AG08396 (cell line): ENCODE measurements at places on chromosomes 1 and 21.

DNA sequence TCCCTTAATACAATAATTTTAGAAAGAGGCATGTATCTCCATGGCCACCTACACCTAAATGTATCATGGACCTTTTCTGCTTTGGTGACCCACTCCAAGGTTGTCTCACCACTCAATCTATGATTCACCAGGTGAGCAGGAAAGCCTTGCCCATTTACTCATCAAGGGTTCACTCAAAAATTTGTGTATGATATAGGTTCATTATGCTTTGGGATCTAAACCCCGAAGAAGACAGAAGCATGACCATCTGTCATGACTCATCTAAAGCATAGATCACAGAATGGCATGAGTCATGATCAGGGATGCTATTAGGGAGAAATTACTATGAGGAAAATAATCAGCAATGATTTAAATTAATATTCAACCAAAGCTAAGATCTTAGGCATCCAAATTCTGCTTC, 38.5 kb downstream of the PYHIN1 start:
- DNase-seq = no peak

DNA sequence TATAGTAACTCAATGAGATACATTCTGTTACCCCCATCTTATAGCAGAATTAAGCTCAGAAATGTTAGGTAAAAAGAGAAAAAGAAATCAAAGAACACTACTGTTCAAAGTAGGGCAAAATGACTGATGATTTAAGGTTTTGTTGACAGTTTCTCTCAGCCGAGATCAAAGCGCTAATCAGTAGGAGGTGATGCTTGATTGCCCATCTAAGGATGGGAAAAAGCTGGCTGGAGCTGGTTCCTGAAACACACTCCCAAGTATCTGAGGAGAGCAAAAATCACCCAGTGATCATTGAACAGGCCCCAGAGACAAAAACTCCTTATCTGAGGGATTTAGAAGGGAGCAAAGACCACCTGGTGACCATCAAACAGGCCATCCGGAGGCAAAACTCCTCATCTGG, 64.5 kb upstream of the CSF1 start:
- DNase-seq = no peak

GRCh38 chr1:63622849-63623566, 29.8 kb downstream of the PGM1 start:
- DNase-seq = no peak

DNA sequence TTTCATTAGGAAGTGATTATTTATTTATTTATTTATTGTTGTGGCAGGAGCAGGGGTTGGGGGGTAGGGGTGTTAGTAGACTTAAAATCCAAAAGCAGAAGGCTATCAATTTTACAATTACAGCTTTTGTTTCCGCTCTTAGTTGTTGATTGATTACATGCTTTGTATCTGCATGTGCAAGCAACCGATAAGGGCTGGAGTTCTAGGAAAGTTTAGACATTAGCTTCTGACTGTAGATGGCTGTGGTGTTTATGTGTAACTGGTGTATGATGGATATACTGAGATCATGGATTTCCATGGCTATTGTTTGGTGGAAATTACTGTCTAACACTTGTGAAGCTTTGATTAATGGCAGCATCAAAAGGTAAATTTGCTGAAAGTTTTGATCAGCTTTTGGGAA, 2.8 kb downstream of the ST6GALNAC5 start:
- DNase-seq = no peak

- no peak for DNase-seq
These were observed 63.0 kb downstream of the DPT start for GRCh38 chr1:168665975-168666374.

- no peak for DNase-seq
These were observed 188.2 kb downstream of the ZBTB18 start for GRCh38 chr1:244239261-244239770.

GRCh38 chr1:183215076-183215720, 29.1 kb downstream of the LAMC2 start:
- no peak for DNase-seq

GRCh38 chr1:13764588-13765332, 64.8 kb downstream of the PRDM2 start:
- no peak for DNase-seq

DNA sequence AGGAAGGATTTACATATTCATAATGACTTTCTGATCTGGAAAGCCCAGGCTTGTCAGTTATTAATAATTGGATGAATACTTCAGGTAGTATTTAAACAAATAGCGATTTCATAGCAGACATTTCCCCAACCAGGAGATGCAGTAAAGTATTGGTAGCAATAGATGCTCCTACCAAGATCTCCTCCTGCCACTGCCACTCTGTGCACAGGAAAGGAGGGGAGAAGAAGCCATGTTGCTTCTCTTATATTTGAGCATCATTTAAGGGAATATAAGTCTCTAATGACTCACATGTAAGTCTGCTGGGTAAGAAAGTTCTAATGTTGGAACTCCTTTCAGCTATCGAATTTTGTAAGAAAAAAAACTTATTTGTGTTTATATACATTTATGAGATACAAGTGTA, 420 bp upstream of the IFI16 start:
- no peak for DNase-seq

DNA sequence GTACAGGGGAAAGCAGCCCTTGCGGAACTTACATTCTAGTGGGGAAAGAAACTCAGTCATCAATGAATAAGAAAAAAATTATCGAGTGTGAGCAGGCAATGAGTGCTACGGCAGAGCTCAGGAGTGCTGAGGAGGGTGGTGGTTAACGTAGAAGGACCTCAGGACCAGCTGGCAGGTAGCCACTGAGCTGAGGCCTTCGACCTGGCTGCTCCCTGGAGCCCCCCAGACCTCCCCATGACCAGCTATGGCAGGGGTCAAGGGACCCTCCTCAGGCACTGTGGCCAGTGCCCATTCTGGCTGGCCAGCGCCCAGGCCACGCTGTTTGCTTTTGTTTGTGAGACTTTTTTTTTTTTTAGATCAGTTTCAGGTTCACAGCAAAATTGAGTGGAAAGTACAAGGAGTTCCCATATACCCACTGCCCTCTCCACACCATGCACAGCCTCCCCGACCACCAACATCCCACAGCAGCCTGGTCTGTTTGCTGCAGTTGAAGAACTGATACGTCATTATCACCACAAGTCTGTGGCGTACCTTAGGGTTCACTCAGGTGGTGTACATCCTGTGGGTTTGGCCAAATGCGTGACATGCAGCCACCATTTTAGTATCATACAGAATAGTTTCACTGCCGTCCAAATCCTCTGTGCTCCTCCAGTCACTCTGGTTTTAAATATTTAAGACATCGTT, 11.8 kb upstream of the TTC22 start:
- DNase-seq = no peak

GRCh38 chr1:233759665-233760064, 144.8 kb upstream of the SLC35F3 start:
- DNase-seq = no peak

- no peak for DNase-seq
These were observed 84.3 kb downstream of the PTPN14 start for GRCh38 chr1:214467078-214467585.

DNA sequence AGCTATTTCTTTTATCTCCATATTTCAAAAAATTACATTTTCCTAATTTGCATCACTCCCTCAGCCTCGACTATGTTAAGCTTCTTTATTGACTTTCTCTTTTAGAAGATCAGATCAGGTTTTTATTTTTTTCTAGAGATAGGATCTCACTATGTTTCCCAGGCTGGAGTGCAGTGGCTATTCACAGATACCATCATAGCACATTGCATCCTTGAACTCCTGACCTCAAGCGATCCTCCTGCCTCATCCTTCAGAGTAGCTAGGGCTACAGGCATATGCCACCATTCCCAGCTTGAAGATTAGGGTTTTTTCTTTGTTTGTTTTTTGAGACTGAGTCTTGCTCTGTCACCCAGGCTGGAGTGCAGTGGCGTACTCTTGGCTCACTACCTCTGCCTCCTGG, 20.1 kb downstream of the UCK2 start:
- no peak for DNase-seq

GRCh38 chr1:226862890-226863289, 7.5 kb upstream of the PSEN2 start:
- no peak for DNase-seq

GRCh38 chr1:37663426-37664000, 28.8 kb upstream of the CDCA8 start:
- no peak for DNase-seq

GRCh38 chr1:5490635-5491034, 501.6 kb downstream of the NPHP4 start:
- no peak for DNase-seq

DNA sequence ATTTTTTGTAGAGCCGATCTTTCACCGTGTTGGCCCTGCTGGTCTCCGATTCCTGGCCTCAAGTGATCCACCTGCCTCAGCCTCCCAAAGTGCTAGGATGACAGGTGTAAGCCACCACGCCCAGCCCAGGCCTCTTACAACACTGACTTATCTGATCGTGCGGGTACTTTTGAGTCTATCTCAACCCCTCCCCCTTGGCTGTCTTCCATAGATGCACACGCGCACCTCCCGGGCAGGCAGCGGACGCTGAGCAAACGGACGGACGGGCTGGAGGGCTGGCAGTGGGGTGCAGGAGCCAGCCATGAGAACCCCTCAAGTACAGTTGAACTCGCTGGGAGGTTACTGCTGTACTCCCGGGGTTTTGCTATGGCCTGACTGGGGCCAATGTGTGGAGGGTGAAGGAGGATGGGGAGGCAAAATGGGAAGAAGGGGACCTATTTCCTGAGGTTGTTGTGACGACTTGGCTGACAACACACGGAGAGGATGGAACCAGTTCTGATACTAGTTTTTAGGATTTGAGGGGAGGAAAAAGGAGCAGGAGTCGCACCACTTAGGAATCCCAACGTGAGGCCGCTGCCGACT, 959 bp downstream of the CD58 start:
- DNase-seq = no peak

DNA sequence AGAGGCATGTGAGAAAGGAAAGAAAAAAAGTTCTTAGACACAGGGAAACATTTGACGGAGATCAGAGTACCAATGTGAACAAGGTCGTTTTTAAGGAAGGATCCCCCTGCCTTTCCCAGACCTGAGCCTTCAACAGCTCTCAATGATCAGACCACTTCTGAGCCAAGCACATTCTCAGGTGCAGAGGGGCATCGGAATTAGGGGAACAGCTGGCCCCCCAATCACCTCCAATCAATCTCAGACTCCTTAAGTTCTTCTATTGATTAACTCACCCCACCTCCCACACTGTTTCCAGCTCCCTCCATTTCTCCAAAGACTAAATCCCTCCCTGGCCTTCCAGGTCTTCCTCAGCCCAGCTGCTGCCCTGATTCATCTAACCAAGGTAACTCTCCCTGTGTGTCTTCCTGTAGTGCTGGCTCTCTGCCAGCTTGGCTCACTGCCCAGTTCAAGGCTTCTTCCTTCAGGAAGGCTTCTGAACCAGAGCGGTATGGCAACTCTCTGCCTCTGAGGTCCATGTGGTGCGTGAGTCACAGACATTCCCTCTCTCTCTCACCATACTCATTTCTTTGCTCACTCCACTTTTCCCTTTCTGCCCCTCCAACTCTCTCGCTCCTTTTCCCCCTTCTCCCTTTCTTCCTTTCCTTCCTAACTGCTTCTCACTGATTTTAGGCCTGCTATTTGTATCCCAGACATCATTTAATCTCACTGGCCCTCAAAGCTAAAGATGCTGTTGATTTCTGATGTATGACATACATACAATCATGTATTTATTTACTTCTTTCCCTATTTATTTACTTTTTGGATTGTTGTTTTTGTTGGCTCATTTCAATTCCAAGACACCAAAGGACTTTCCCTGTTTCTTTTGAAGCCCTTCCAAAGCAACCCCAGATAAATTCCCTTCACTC, 18.1 kb downstream of the CFAP45 start:
- peak; percentile 82 for DNase-seq
